ENCODE measurements at places on chromosomes 11 and 22. TPM values are rescaled to one million over a fixed set of nuclear protein-coding genes. Genes with fewer than 3 reads are reported as not detected.

DNA sequence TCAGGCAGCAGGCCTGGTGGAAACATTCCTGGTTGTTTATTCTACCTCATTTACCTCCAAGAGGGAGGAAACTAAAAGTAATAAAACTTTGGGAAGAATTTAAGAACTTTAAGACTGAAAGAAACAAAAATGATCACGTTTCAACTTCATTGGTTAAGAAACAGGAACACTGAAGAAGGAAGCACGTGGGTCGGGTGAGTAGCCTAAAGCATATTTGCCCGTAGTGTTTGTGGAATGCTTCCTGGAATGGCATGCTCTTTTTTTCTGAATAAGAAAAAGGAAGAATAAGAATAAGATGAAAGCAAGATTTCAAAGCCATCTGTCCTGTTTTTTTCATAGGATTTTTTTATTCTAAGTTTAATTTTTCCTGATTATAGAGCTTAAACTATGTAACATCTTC lies 83.1 kb downstream of the WNT11 start:
- H3K36me3 ChIP-seq: no peaks in the 10 kb centered on the region
- no peaks in the 10 kb centered on the region for H3K4me1 ChIP-seq
- no peaks in the 10 kb centered on the region for H3K27me3 ChIP-seq
- no peak overlapping the region for H3K4me3 ChIP-seq
- H3K27ac ChIP-seq: peak overlapping the region; percentile 57
- DNase-seq: no peak

GRCh38 chr22:26993886-26994285 lies 336.5 kb downstream of the MIAT start:
- H3K4me1 ChIP-seq: no peaks in the 10 kb centered on the region
- H3K27ac ChIP-seq: no peak overlapping the region
- H3K36me3 ChIP-seq: no peaks in the 10 kb centered on the region
- no peak for DNase-seq
- no peak overlapping the region for H3K4me3 ChIP-seq

GRCh38 chr22:21981874-21982273 lies 713 bp downstream of the TOP3B start:
- peak overlapping the region; percentile 81 for H3K4me3 ChIP-seq
- H3K36me3 ChIP-seq: no peaks in the 10 kb centered on the region
- H3K27me3 ChIP-seq: no peaks in the 10 kb centered on the region

DNA sequence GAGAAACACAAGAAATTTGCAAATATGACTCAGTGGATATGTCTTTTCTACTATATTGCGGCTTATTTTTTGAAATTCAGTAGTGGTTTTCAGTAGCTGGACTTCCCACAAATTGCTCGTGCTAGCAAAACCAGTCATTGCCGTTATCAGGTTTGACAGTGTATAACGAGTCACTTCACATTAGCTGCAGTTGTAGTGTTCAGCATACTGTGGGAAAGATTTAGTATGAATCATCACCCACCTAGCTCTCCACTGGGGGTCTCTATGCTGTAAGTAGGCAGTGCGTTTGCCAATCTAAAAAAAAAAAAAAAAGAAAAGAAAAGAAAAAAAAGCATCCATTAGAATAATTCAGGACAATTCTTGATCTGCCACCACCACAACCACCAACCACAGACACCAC lies 1318.9 kb downstream of the LRRC4C start:
- H3K4me3 ChIP-seq: no peak overlapping the region
- no peak for DNase-seq
- H3K36me3 ChIP-seq: no peaks in the 10 kb centered on the region

The EHF gene
- total RNA-seq: 392 TPM
